ENCODE measurements at places on chromosomes 1 and 21.
A peak's percentile ranks its signal among the peaks of the same experiment; 100 is the strongest.

- DNase-seq, result peak; percentile 65
Measured at GRCh38 chr1:115771847-115772457, 3.4 kb upstream of the CASQ2 start.

GRCh38 chr21:21530680-21531079 is 532.5 kb downstream of the NCAM2 start:
- no peak for DNase-seq

DNA sequence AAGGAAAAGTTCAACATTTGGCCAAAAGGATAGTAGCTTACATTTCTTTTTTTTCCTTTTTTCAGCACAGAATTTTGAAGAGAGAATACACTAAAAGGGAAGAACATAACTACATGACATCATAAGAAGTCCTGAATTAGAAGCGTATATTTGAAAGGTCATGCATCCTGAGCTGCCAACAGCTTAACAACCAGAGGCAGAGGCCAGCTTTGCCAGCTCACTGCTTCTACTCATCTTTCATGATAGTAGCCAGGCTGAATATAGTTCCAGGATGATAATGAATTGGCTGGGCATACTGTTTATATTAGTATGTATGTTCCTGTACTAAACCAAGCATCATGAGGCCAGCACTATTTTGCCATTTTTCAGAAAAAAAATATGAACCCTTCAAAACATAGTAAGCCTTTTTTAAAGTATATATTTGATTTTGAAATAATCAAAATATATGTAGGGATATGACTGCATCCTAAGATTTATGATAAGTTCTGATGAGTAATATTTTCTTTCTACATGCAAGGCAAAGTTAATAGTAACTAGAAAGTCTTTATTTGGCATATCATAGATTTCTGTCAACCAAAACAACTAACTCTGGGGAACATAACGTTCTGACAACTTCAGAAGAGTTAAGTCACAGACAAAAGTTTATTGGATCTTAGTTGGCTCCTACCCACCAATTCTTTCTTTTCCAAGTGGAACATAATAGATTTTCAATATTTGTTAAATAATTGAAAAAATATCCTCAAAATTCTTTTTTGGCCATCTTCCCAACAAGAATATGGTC is 123.2 kb downstream of the DPYD start:
- DNase-seq, result no peak

GRCh38 chr1:205766038-205766437 is 9.2 kb downstream of the RAB29 start:
- no peak for DNase-seq

- DNase-seq, result no peak
Measured at GRCh38 chr21:38813547-38813946, 7.8 kb downstream of the ETS2 start.

DNA sequence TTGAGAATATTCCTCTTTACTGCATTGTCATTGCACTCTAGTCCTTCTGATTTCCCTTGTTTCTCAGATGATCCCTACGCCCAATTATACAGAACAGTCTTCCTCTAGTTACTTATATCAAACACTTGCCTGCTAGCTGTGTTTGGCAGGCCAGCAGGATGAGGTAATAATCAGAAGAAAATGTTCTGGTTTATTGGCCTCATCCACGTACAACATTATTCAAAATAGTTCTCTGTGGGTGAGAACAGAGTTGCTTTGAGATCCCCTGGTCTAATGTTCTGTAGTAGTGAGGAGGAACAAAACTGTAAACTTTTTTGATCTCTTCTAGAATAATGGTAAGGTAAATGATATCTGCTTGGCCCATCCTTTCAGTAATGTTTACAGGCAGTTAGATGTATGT is 22.3 kb upstream of the C1orf105 start:
- no peak for DNase-seq

GRCh38 chr1:212858461-212859265 is 588 bp downstream of the FLVCR1 start:
- no peak for DNase-seq

DNA sequence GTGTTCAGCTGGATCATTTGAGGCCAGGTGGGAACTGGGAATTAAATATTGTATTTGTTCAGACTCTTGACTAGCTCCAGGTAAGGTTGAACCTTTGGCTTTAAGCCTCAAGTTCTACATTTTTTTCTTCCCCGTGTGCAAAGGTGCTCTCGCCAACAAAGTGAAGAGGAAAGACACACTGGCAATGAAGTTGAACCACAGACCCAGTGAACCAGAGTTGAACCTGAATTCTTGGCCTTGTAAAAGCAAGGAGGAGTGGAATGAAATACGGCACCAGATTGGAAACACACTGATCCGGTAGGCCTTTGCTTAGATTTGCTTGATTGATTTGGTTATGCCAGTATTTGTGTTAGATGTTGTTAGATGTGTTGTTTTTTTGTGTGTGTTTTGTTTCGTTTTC is 25.5 kb upstream of the RCC1 start:
- no peak for DNase-seq

DNA sequence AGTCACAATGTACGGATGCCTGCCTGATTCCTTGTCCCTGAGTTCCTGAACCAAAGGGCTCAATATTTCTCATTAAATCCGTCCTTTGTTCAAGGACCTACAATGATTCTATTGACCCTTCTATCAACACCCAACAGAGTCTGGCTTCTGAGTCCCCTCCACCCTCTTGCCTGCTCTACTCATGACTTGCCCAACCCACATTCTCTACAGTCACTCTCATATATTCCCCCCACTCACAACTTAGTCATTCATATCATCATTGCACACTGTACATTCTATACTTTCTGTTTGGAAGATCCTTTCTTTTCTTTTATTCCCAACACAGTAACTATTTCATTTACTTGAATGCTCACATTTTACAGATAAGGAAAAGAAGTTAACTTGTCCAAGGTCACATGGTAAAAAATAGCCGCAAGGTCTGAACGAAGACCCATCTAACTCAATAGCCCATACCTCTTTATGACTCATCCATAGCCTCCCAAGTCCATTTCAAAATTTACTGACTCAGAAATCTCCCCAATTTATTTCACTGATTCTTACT is 3.6 kb downstream of the OTUD7B start:
- no peak for DNase-seq

GRCh38 chr1:111516005-111516535 is 12.6 kb upstream of the ADORA3 start:
- no peak for DNase-seq

- no peak for DNase-seq
Measured at GRCh38 chr21:34197561-34197960, 124.2 kb downstream of the MRPS6 start.

Data from NCI-H1436 (cell line).